ENCODE measurements at places on chromosomes 5 and 9.

DNA sequence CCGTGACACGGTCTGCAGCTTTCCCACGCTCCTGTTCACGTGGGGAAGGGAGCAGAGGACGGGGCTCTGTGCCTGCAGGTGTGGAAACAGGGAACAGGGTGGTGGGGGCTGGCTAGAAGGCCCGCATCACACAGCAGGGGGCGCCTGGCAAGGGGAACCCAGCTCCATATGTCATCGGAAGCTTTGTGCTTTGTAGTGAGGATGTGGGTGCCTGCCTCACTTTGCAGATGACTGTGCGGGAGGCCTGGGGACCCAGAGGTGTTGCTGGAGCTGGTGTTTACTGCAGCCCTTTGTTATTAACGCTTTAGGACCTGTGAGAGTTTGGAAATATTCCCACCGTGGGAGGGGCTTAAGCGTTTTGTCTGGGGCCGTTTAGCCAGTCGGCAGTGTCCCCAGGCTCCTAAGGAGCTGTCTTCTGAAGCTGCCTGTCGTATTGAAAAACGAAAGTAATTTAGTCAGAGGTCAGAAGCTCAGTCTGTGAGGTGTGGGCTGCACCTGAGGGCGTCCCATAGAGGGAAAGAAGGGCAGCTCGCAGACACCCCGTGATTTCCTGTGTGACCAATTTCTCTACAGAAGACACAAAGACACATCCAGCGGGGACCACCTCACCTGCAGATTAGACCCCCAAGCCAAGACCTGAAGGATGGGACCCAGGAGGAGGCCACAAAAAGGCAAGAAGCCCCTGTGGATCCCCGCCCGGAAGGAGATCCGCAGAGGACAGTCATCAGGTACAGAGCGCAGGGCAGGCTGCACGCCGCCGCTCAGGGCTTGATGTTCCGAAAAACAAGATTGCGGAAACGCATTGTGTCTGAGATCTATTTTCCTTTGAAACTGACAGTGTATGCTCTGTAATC is 9.1 kb downstream of the MAN1B1 start:
- no peak for DNase-seq

GRCh38 chr5:34849253-34849652 is 10.3 kb downstream of the TTC23L start:
- DNase-seq: no peak

GRCh38 chr5:145965804-145966203 is 29.4 kb downstream of the SH3RF2 start:
- DNase-seq: no peak

DNA sequence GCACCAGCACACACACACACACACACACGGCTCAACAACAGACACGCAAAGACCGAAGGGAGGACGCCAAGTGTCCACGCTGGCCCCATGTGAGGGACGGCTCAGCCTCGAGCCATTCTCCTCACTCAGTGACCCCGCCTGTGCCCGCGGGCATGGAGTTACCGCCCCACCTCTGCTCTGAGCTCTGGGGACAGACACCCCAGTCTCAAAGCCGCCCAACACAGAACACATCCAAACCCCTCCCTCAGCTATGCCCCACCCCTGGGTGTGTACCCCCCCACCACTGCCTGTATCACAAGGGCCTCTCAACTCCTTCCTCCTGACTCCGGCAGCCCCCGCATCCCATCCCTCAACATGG is 81.2 kb downstream of the CAMSAP1 start:
- DNase-seq: no peak

DNA sequence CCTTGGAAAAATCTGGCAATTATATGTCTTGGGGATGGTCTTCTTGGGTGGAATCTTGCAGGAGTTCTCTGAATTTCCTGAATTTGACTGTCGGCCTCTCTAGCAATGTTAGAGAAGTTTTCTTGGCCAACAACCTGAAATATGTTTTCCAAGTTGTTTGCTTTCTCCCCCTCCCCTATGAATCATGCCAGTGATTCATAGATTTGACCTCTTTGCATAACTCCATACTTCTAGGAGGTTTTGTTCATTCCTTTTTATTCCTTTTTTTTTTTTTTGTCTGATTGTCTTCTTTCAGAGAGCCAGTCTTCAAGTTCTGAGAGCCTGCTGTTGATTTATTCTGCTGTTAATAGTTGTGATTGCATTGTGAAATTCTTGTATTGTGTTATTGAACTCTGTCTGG is 56.7 kb upstream of the SLC44A1 start:
- DNase-seq: no peak

GRCh38 chr9:106920701-106921283 is 57.8 kb downstream of the ZNF462 start:
- DNase-seq: no peak

- no peak for DNase-seq
Measured at GRCh38 chr5:138230981-138231589, 18.0 kb upstream of the CDC23 start.

DNA sequence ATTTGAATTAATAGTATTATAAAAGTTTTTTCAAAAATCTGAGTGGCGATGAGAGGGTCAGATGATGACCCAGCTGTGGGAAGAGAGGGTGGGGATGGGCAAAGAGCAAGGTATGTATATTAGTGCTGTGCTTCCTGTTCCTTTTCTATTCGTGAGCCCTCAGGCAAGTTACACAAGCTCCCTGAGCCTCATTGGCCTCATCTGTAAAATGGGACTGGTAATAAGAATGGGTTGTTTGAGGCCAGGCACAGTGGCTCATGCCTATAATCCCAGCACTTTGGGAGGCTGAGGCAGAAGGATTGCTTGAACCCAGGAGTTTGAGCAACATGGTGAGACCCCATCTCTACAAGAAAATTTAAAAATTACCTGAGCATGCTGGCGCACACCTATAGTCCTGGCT is 24.0 kb upstream of the MLANA start:
- DNase-seq: no peak

Data from NCI-H187 treated with DMSO at 0.1 percent for 48 hours (cell line).